Activated T-helper 1 cell treated with anti-CD3 and anti-CD28 coated beads, Interleukin-12 subunit alpha, Interleukin-12 subunit beta, Interleukin-2, Interleukin-4 antibody, amounts not matched to agents 30 ng/mL and 10 ng/mL and 1 ng/mL, durations not matched to agents 14 hours and 24 hours and 36 hours (primary cell): ENCODE measurements at places on chromosomes 13 and 19. TPM values are rescaled to one million over a fixed set of nuclear protein-coding genes. Genes with fewer than 3 reads are reported as not detected.

- H3K4me3 ChIP-seq, result no peak overlapping the region
- peaks cover 30% of the 10 kb centered on the region for H3K27me3 ChIP-seq
- H3K36me3 ChIP-seq, result no peaks in the 10 kb centered on the region
- H3K4me1 ChIP-seq, result no peaks in the 10 kb centered on the region
- DNase-seq, result no peak
Observed at GRCh38 chr13:37868691-37869505, 674 bp downstream of the TRPC4 start.

DNA sequence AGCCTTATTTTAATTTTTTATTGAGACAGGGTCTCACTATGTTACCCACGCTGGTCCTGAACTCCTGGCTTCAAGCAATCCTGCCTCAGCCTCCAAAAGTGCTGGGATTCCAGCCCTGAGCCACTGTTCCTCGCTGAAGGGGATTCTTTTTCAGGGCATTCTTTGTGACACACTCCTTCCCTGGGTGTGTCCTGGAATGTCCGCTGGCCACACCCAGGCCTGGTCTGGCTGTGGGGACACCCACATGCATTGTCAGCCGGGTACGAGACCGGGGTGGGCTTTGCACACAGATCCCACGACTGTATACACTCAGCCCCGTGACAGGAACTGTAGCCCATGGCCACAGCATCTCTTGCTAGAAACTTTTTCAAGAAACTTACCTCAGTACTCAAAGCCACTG is 34.4 kb upstream of the GATAD2A start:
- H3K27me3 ChIP-seq, result no peaks in the 10 kb centered on the region
- DNase-seq, result no peak
- no peak overlapping the region for H3K27ac ChIP-seq
- H3K4me3 ChIP-seq, result no peak overlapping the region
- H3K4me1 ChIP-seq, result peaks cover 15% of the 10 kb centered on the region

- DNase-seq, result peak; percentile 54
- no peak overlapping the region for H3K4me3 ChIP-seq
- peaks cover 3% of the 10 kb centered on the region for H3K27me3 ChIP-seq
- peaks cover 4% of the 10 kb centered on the region for H3K4me1 ChIP-seq
- H3K36me3 ChIP-seq, result peaks cover 12% of the 10 kb centered on the region
Observed at GRCh38 chr19:18167975-18168645, 5.5 kb upstream of the IFI30 start.

LGALS14 gene
- 0.56 TPM in 1 of 2 replicates, not detected in the other for total RNA-seq

DNA sequence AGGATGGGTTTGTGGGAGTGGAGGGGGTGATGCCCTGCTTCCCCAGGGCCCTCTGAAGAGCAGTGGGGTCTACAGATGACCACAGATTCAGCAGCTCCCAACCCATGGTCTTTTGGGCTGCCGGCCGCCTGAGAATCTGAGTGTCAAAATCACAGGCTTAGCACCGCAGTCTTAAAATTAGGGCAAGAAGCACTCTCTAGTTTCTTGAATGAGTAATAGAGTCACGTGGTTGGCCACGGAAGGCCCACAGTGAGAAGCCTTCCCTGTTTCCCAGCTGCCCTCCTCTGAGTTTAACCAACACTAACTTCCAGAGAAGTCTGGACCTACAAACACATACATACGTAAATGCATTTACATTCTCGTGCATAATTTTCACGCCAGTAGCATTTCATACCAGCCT is 5.2 kb downstream of the PRMT1 start:
- H3K4me1 ChIP-seq, result peaks cover 22% of the 10 kb centered on the region
- H3K27me3 ChIP-seq, result no peaks in the 10 kb centered on the region
- H3K36me3 ChIP-seq, result peaks cover 40% of the 10 kb centered on the region

PCP2 gene
- total RNA-seq, result 0.34 and 1.4 TPM in 2 replicates

ATP4B gene
- total RNA-seq, result not detected in 2 replicates

GRCh38 chr19:58563034-58563573 is 4.7 kb upstream of the UBE2M start:
- H3K27me3 ChIP-seq, result no peaks in the 10 kb centered on the region
- H3K27ac ChIP-seq, result peak overlapping the region; percentile 99
- peaks cover 11% of the 10 kb centered on the region for H3K36me3 ChIP-seq
- peak overlapping the region; percentile 86 for H3K4me3 ChIP-seq

DNA sequence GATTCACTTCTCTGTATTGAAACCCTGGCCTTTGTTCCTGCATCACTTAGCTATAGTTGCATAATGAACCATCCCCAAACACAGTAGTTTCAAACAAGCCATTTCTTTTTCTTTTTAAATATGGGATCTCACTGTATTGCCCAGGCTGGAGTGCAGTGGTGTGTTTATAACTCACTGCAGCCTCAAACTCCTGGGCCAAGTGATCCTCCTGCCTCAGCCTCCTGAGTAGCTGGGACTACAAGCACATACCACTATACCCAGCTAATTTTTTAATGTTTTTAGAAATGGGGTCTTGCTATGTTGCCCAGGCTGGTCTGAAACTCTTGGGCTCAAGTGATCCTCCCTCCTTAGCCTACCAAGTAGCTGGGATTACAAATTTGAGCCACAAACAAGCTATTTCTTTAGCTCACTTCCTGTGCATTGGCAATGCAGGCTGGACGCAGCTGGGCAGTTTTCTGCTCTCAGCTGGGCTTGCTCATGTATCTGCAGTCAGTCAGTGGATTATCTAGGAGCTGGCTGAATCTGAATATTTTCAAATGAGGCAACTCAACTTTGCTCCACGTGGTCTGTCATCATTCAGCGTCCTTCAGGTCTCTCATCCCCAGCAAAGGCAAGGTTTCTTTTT is 49.5 kb upstream of the SIN3B start:
- DNase-seq, result no peak
- no peak overlapping the region for H3K4me3 ChIP-seq
- H3K36me3 ChIP-seq, result no peaks in the 10 kb centered on the region
- H3K4me1 ChIP-seq, result no peaks in the 10 kb centered on the region
- no peaks in the 10 kb centered on the region for H3K27me3 ChIP-seq
- H3K27ac ChIP-seq, result no peak overlapping the region

DNA sequence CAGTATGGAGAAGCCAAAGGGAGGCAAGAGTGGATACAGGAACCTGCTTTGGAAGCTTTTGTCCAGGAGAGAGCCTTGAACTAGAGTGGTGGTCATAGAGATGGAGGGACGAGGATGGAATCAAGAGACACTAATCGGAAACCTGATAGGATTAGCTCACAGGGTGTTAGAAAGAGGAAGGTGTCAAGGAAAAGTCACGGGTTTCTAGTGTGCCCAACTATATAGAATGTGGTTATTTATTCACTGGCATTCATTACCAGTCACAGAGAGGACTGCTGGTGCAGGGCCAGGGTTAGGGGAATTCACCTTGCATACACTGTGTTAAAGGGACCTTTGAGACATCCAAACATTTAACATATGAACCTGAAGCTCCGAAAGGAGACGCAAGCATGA is 43.4 kb upstream of the URAD start:
- no peaks in the 10 kb centered on the region for H3K4me1 ChIP-seq
- H3K36me3 ChIP-seq, result no peaks in the 10 kb centered on the region
- no peak for DNase-seq
- peaks cover 9% of the 10 kb centered on the region for H3K27me3 ChIP-seq

DNA sequence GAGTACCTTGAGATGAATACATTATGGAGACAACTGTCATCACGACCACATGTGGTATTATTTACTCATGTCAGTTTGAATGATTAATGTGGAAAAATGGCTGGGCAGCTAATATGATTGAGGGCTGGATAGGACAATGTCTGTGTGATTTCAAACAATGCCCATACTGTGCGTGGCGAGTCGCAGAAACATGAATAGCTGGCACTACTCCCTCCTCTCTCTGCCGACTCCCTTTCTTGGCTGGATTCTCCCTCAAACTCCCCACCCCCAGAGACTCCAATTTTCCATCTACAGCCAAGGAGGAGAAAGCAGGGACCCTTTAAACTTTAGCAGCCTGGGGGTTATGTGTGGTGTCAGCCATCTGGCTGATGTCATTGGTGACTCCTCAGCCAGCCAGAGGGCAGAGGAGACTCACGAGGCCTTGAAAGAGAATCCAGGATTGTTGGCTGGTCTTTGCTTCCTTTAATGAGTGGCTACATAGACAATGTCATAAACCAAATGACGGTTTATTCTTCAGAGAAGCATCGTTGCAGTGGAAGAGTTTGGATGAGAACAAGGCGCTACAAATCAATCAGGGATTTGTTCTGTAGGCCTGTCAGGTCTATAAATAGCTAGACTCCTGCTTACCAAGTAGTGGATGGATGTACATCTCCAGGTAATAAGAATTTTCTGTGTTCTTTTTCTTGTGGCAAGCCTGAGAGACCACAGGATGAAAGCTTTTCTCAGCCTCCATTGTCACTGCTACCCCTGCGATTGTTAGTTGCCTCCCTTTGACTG is 165.6 kb downstream of the DLEU7 start:
- DNase-seq, result no peak
- H3K36me3 ChIP-seq, result no peaks in the 10 kb centered on the region
- no peak overlapping the region for H3K4me3 ChIP-seq
- H3K27ac ChIP-seq, result no peak overlapping the region
- no peaks in the 10 kb centered on the region for H3K4me1 ChIP-seq

TUBA3C gene
- total RNA-seq, result not detected in 2 replicates

GRCh38 chr19:19820774-19821320 is 703 bp downstream of the ZNF506 start:
- peaks cover 39% of the 10 kb centered on the region for H3K36me3 ChIP-seq
- H3K4me3 ChIP-seq, result peak overlapping the region; percentile 98
- H3K4me1 ChIP-seq, result peaks cover 10% of the 10 kb centered on the region

GRCh38 chr13:67221630-67222226 is 8.4 kb downstream of the PCDH9 start:
- no peaks in the 10 kb centered on the region for H3K36me3 ChIP-seq
- H3K27ac ChIP-seq, result no peak overlapping the region
- peaks cover 7% of the 10 kb centered on the region for H3K4me1 ChIP-seq
- no peak for DNase-seq
- H3K4me3 ChIP-seq, result no peak overlapping the region
